Right hindlimb (tissue), 1 donor: ENCODE measurements at places on chromosomes 12 and 14.

GRCh38 chr14:104304451-104305351 lies 166.3 kb downstream of the KIF26A start:
- DNase-seq, result no peak

DNA sequence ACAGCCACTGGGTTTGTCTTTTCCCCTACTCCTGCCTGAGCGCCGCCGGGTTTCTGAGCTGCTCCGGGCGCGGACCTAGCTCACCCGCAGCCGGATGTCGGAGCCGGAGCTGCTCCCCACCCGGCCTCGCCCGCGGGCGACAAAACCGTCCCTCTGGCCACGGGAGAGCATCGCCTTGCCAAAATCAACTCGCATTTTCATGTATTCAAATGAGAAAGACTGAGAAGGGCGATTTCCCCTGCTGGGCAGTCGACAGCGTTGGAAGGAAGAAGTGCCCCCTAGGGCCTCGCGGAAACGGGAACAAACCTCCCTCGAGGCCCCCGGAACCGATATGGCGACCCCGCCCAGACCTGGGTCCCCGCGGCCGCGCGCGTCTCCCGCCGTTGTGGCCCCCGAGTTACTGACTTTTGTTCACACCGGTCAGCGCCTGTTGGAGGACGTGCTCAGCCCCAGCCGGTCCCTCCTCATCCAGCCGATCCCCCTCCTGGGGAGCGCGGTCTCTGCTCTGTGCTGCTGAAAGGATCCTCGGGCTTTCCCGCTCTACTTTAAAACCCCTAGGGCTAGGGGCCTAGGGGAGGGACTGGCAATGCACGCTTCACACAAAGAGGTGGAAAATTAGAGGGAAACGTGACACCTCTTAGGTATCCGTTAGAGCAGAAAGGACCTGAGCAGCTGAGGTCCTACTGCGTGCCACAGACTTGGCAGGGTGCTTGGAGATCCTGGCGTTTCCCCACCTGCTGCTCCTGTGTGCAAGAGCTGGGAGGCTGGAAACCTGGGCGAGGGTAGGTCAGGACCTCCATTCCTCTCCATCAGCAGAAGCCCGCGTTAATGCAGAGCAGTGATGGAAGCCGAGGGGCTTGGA lies 4.3 kb downstream of the TTC6 start:
- DNase-seq, result no peak

- peak; percentile 88 for DNase-seq
Measured at GRCh38 chr12:132506328-132507160, 16.6 kb downstream of the FBRSL1 start.

- no peak for DNase-seq
Measured at GRCh38 chr12:132514838-132515237, 24.9 kb downstream of the FBRSL1 start.

DNA sequence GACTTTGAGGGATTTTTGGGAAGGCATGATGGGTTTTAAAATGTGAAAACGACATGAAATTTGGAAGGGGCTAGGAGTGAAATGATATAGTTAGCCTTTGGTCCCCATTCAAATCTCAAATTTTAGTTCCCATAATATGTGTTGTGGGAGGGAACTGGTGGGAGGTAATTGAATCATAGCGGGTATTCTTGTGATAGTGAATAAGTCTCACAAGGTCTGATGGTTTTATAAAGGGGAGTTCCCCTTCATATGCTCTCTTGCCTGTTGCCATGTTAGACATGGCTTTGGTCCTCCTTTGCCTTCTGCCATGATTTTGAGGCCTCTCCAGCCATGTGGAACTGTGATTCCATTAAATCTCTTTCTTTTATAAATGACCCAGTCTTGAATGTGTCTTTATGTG lies 72.8 kb downstream of the SLC16A7 start:
- DNase-seq, result no peak

- DNase-seq, result no peak
Measured at GRCh38 chr14:71478542-71478941, 453.7 kb upstream of the RGS6 start.

- DNase-seq, result no peak
Measured at GRCh38 chr12:117165342-117165741, 24.9 kb downstream of the FBXO21 start.

DNA sequence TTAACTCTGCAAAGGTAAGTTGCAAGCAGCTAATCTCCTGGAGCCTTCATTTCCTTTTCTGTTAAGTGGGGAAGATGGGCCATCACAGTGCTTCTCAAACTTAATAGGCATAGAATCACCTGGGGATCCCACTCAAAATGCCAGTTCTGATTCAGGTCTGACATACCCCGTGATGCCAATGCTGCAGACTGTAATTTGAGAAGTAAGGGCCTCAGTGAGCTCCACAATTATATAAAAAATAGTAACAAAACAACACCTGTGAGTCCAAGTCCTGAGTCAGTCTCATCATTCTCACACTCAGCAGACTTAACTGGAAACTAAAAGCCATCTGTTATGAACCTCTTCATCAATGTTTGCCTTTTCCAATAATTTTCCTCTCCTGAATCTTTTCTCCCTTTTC lies 10.8 kb upstream of the PSMA6 start:
- no peak for DNase-seq

DNA sequence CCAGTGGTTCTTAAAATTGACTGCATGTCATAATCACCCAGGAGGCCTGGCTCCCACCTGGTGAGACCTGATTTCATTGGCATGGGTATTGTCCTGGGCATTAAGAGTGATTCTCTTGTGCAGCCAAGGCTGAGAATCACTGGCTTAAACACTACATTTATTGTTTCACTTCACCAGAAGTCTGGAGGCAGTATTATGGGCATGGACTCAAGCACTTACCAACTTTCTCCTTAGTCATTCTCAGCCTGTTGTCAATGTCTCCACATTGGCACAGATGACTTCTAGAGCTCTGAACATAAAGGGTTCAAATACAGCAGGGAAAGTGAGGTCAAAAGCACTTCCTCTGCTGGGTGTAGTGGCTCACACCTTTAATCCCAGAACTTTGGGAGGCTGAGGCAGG lies 25.6 kb upstream of the GCH1 start:
- no peak for DNase-seq

GRCh38 chr12:1267243-1267642 lies 276.2 kb downstream of the ERC1 start:
- no peak for DNase-seq

DNA sequence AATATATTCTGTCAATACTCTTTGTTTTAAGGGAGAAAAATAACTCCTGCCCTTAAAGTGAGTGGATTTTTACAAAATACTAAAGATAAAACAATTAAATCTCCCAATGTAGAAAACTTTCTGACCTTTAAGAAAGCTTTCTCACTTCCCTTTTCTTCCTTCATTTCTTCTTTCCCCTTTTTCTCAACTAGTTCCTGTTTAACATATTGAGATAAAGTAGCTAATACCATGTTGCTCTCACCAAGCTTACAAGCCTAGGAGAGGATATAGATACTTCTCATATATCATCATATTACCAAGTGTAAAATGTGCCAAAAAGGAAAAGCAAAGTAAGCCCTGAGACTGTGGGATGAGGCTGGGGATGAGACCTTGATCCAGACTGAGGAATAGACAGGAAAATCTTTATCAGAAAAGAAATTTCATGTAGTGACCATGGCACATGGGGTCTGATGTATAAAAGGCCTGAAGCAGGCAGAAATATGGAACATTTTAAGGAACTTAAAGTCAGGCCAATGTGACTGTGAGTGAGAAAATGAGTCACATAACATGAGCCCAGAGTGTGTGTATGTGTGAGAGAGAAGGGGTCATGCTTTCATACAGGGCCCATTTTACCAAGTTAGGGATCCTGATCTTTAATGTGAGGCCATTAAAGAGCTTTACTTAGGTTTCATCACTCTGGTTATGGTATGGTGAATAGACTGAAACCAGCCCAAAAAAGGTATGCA lies 1.6 kb upstream of the RPL10L start:
- no peak for DNase-seq

DNA sequence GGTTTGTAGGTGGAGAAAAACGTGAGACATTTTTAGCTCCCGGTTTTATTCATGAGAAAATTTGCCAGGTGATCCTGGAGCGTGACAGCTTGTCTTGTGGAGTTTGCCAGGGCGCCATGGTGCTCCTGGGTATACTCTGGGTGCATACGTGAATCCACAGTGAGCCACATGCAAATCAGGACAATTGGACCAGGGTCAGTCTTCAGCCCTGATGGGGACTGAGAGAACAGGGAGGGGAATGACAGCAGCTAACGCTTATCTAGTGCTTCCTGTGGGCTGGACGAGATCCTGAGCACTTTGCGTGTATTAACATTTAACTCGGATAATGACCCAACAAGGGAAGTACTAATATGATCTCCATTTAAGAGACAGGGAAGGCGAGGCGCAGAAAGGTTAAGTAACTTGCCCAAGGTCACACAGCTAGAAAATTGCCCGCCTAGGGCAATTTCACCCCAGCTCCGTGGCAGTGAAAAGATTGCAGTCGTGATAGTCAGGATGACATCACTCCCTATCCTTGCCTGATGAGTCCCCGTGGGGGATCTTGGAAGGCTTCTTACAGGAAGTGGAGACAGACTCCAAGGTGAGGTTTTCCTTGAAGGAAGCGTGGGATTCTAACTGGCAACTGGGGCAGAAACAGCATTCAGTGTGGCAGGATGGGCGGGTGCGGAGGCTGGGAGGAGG lies 118.4 kb upstream of the NCOR2 start:
- no peak for DNase-seq

DNA sequence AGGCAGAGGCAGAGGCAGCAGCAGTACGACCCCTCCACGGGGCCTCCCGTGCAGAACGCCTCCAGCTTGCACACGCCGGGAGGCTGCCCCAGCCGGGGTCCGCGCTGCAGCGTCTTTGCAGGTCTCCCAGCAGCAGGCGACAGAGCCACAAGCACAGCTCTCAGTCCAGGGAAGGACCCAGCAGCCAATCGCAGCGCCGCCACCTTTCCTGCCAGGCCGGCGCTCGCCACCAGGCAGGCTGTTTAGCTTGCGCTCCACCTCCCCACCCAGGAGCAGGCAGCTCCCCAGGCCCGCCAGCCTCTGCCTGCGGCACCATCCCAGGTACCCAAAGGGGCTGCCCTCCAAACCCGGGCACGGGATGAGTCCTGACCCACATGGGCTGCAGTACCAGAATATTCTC lies 25.2 kb downstream of the DDX51 start:
- DNase-seq, result no peak

GRCh38 chr14:54322701-54323337 lies 74.0 kb upstream of the CDKN3 start:
- DNase-seq, result peak; percentile 72

DNA sequence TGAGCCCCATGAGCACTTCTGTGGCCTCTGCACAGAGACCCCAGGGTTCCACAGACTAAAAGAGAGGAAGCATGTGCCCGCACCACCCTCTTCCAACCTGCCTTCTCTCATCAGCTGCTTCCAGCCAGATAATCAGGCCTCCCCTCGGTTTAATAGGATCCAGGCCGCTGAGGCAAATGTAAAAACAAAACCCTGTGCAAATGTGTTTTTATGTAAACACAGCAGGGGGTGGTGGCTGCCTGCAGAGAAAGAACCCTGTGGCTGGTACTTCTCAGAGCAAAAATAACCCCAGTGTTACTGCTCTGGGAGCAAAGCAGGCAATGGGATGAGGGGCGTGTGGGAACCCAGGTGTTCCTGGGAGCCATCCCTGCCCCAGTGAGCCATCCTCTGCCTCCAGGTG lies 46.2 kb downstream of the WSCD2 start:
- no peak for DNase-seq

GRCh38 chr14:50610465-50610864 lies 50.5 kb downstream of the ATL1 start:
- no peak for DNase-seq

- no peak for DNase-seq
Measured at GRCh38 chr12:114316076-114316475, 89.9 kb downstream of the TBX5 start.

- no peak for DNase-seq
Measured at GRCh38 chr12:101769865-101770264, 30.6 kb upstream of the SYCP3 start.

GRCh38 chr14:23572524-23572828 lies 4.9 kb upstream of the AP1G2 start:
- no peak for DNase-seq

- no peak for DNase-seq
Measured at GRCh38 chr14:42057111-42057510, 450.4 kb downstream of the LRFN5 start.

DNA sequence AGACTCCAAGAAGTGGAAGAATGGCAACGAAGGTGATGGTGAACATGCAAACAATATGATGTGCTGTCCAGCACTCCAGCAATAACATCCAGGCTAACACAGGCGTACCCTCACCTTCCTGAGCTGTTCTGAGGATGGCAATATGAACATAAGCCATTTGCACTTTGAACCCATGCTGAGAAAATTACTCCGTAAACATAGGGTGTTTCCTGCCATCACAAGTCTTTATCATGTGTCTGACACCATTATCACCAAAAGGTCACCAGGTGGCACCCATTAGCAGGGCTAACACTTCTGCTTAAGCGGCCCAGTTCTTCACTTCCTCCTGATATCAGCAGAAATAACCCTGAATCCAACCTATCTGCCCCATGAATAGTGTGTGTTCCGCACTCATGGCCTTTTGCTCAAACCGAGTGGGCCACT lies 482.8 kb downstream of the MED13L start:
- no peak for DNase-seq

GRCh38 chr12:117189725-117190209 lies 503 bp downstream of the FBXO21 start:
- peak; percentile 49 for DNase-seq

DNA sequence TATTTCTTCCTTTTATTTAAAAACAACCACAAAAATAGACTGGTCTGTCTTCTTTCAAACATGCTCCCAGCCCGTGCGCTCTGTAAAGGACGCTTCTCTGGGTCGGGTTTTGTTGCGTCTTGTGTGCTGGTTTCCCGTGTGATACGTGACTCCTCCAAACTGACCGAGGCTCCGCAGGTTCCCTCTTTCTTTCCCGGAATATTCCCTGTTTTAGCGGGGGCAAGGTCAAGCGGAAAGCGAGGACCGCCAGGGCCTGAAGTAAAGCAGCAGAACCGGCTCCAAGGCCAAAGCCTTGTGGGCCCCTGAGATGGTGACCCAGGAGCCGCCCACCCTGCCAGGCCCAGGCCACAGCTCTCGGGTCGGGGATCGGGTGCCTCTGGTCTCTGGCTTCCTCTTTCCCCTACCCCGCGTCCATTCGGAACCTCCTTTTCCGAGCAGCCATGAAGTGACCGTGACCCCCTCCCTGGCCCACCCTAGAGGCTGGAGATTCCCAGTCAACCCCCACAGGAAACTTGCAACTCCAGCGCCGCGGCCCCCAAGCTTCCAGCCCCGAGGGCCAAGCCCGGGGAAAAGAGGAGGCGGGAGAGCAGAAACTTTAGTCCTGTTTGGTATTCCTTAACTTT lies 885 bp upstream of the HOXC10 start:
- no peak for DNase-seq

- DNase-seq, result no peak
Measured at GRCh38 chr12:50166799-50167048, 445 bp downstream of the CERS5 start.

GRCh38 chr12:96260231-96260630 lies 66.1 kb downstream of the ELK3 start:
- DNase-seq, result no peak
